Right lobe of liver (tissue), 6 donors: ENCODE measurements at places on chromosomes 2 and 18. TPM values are rescaled to one million over a fixed set of nuclear protein-coding genes. Genes with fewer than 3 reads are reported as not detected.
A peak's percentile ranks its signal among the peaks of the same experiment; 100 is the strongest.

DNA sequence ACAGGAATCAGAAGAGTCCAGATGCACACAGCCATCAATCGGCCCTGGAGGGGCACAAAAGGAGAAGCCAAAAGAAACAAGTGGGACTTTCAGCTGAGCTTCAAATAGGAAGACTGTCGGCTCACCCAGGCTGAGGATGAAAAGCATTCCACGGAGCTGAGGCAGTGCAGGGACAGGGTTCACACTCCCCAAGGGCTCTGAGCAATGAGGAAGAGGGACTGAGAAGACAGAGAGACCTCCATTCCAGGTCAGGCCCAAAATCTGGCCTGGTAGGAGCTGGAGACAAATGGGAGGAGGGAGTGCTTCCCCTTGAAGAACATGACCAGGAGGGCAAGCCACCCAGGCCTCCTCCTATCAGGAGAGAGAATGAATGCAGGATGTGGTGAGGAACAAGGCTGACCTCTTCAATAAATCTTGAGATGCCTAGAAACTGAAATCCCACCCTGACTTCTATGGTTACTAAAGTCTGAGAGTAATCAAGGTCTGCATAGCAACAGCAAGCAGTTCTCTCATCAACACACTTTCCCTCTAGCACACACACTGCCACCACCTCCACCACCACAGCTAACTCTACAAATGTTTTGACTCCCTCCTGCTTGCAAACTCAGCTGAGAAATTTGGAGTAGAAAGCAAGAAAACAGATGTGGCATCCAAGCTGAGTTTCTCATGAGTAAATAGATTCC is 434.4 kb downstream of the TNS1 start:
- H3K27ac ChIP-seq = no peak overlapping the region
- H3K36me3 ChIP-seq = no peaks in the 10 kb centered on the region
- no peaks in the 10 kb centered on the region for H3K4me1 ChIP-seq
- no peaks in the 10 kb centered on the region for H3K27me3 ChIP-seq
- no peak overlapping the region for H3K4me3 ChIP-seq
- DNase-seq = no peak

GRCh38 chr2:148930046-148930775 is 55.2 kb downstream of the KIF5C start:
- H3K27me3 ChIP-seq = no peaks in the 10 kb centered on the region
- no peak overlapping the region for H3K4me3 ChIP-seq
- H3K4me1 ChIP-seq = no peaks in the 10 kb centered on the region

- no peak overlapping the region for H3K4me3 ChIP-seq
- DNase-seq = no peak
- H3K27ac ChIP-seq = peak overlapping the region; percentile 11
- H3K4me1 ChIP-seq = no peaks in the 10 kb centered on the region
Measured at GRCh38 chr18:23143016-23143814, 7.9 kb downstream of the CABLES1 start.

DNA sequence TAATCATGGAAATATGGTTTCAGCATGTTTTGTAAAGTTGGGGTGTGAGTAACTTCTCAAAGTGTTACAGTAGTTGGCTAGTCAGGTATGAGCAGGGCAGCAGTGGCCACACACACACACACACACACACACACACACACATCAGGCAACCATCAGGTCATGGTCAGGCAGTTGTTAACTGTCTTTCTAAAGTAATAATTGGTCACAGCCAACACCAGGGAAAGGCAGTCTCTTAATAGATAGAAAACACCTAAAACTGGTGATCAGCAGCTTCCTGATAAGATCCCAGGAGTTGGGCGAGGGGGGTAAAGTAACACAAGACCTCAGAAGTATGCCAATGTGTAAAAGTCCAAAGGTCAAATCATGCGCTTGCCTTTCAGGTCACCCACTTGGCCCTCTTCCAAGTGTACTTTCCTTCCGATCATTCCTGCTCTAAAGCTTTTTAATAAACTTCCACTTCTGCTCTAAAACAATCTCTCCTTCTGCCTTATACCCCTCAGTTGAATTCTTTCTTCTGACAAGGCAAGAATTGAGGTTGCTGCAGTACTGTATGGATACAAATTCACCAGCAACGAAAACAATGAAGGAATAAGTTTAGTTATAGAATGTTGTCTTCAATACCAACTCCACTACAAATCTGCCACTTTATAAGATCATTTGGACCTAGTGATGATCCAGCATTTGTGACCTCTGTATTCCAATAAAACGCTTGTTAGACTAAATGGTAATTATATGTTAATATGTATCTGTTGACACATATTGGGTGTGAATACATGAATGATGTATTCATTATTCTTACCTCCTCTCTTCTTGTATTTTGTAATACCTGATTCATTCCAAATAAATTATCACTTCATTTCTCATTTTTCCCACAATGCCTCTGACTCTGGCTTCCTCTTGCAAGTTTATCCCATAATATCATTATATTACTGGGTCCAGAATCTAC is 254.3 kb downstream of the METTL4 start:
- no peaks in the 10 kb centered on the region for H3K36me3 ChIP-seq
- H3K27me3 ChIP-seq = no peaks in the 10 kb centered on the region
- H3K4me3 ChIP-seq = no peak overlapping the region
- H3K27ac ChIP-seq = no peak overlapping the region
- DNase-seq = no peak

DNA sequence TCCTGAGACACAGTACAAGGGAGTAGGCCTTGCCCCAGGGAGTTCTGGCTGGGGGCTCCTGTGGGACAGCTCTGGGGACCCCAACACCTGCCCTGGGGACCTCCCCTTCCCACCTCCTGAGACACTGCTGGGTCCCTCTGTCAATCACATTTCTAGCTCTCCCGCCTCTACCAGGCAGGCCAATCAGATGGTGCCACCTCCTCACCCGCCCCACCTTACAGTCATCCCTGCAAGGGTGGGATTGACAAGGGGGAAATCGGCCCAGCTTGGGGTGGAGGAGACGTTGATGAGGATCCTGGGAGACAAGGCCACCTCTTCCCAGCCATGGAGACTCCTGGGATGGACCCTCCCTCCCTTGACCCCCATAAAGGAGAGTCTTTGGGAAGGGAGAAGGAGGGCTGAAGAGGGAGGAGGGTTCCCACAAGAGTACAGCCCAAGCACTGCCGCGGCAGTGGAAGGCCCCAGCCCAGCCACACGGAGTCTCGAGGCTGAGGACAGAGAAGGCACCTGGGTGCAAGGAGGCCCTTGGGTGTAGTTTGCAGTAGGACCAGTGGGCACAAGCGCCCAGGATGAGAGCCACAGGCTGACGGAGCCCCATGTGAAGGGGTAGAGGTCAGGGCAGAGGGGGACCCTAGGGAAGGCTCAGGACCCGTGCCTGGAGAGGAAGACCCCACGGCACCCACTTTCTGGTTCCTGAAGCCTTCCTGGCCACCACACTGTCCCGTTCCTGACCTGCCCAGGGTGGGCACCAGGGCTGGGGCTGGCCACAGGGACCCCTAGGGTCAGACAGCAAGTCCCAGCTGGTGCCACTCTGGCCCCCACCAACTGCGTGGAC is 109.9 kb upstream of the OTOS start:
- H3K27me3 ChIP-seq = no peaks in the 10 kb centered on the region
- DNase-seq = no peak
- no peaks in the 10 kb centered on the region for H3K36me3 ChIP-seq
- H3K4me3 ChIP-seq = no peak overlapping the region

GRCh38 chr2:44351088-44351487 is 10.2 kb downstream of the PREPL start:
- no peak overlapping the region for H3K4me3 ChIP-seq
- no peak overlapping the region for H3K27ac ChIP-seq
- H3K27me3 ChIP-seq = no peaks in the 10 kb centered on the region
- no peak for DNase-seq
- H3K4me1 ChIP-seq = no peaks in the 10 kb centered on the region
- no peaks in the 10 kb centered on the region for H3K36me3 ChIP-seq

GRCh38 chr2:219243291-219243761 is 1.9 kb downstream of the GLB1L start:
- H3K36me3 ChIP-seq = no peaks in the 10 kb centered on the region
- H3K4me3 ChIP-seq = no peak overlapping the region
- DNase-seq = no peak
- H3K4me1 ChIP-seq = peaks cover 2% of the 10 kb centered on the region

DNA sequence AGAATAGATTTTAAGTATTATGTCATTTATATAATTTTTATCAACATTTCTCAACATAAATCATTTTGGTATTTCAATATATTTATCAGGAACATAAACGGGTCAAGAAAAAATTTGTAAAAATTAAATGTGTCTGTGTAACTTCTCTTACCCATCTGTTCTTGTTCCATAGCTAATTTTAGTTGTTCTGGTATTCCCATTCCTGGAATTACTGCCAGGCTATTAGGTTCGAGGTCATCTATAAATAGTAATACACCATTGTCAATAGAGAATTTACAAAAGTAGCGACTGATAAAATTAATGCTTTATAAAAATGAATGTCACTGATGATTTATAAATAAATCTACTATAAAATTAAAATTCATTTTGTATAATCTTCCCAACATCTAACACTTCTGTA is 21.5 kb downstream of the SFT2D3 start:
- no peaks in the 10 kb centered on the region for H3K4me1 ChIP-seq
- H3K36me3 ChIP-seq = no peaks in the 10 kb centered on the region
- H3K4me3 ChIP-seq = no peak overlapping the region
- no peak overlapping the region for H3K27ac ChIP-seq
- no peaks in the 10 kb centered on the region for H3K27me3 ChIP-seq
- DNase-seq = no peak

- no peak for DNase-seq
- H3K27ac ChIP-seq = no peak overlapping the region
Measured at GRCh38 chr2:151200277-151200676, 61.4 kb downstream of the RBM43 start.

- no peaks in the 10 kb centered on the region for H3K36me3 ChIP-seq
- H3K27me3 ChIP-seq = no peaks in the 10 kb centered on the region
- H3K4me3 ChIP-seq = no peak overlapping the region
- no peaks in the 10 kb centered on the region for H3K4me1 ChIP-seq
- no peak overlapping the region for H3K27ac ChIP-seq
Measured at GRCh38 chr2:222451224-222451674, 26.9 kb downstream of the SGPP2 start.

DNA sequence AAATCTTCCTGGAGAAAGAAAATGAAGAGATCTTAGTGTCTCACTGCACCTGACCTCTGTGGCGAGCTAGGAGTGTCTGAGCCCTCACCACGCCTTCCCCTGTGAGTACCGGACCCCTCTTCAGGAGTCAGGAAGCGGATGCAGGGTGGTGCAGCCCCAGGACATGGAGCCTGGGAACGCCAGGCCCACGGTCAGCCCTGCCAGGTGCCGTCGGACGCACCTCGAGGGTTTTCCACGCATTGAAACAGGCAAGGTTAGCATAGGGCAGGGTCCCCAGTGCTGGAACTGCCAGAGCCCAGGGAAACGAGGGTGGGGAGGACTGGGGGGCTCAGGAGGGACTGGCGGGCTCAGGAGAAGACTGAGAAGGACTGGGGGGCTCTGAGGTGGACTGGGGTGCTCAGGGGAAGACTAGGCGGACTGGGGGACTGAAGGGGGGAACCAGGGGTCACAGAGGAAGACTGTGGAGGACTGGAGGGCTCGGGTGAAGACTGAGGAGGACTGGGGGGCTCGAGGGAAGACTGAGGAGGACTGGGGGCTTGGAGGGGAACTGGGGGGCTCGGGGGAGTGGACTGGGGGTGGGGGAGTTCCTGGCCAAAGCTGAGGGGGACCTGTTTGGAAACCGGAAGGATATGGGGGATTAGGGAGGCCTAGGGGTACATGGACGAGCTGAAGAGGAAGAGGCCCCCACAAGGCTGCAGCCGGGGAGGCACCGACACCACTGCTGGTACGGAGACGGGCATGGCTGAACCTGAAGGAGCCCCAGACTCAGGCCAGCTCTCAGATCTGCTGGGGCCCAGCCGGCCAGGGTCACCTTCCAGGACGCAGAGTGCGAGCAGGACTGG is 65.2 kb upstream of the SNTG2 start:
- no peak for DNase-seq
- no peaks in the 10 kb centered on the region for H3K4me1 ChIP-seq
- H3K27ac ChIP-seq = no peak overlapping the region
- no peaks in the 10 kb centered on the region for H3K27me3 ChIP-seq

DNA sequence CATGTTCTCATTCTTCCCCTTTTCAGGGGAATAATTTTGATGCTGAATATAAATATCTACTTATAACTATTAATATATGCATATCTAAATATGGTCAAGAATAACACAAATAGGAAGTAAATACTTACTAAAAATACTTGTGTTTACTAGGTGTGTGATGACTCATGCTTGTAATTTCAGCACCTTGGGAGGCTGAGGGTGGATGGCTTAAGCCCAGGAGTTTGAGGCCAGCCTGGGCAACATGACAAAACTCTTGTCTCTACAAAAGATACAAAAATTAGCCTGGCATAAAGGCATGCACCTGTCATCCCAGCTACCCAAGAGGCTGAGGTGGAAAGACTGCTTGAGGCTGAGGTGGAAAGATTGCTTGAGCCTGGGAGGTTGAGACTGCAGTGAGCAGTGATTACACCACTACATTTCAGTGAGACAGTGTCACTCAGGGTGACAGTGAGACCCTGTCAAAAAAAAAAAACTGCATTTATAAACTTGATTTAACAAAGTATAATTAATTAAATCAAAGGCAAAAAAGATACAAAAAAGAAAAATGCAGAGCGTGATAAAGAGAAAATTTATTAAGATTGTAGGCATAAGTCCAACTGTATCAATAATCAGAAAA is 703.1 kb upstream of the VRK2 start:
- H3K27me3 ChIP-seq = no peaks in the 10 kb centered on the region
- no peaks in the 10 kb centered on the region for H3K4me1 ChIP-seq
- no peak overlapping the region for H3K27ac ChIP-seq
- H3K4me3 ChIP-seq = no peak overlapping the region

DNA sequence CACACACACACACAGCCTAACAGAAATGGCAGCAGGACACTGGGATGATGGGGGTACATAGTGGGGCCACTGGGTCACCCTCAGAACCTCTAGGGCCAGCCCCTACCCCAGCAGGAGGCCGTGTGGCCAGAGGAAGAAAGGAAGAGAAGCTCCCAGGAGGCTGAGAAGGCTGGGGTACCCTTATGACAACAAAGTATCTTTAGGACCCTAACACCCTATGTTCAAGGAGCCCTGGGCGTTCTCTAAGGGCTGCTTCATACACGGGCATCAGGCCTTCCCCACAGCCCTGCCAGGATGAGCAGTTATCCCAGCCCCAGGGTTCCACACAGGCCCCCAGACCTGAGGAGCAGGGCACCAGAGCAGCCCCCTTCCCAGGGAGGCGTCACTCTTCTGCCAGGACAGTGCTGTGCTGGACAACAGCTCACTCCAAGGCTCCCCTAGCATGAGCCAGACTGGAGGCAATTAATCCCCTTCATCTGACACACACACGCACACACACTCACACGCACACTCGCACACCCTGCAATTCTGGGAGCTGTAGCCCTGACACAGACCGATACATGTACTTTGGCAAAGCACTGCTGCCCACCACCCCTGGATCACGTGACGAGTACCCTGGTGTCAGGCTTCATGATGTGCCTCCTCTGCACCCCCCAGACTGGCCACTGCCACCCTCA is 163.6 kb downstream of the TNS1 start:
- no peak overlapping the region for H3K4me3 ChIP-seq
- no peaks in the 10 kb centered on the region for H3K4me1 ChIP-seq
- DNase-seq = no peak

The TTR gene
- total RNA-seq = 2,952 TPM

The MEMO1 gene
- 23.0 TPM for total RNA-seq

The GULP1 gene
- total RNA-seq = 1.0 TPM

The AGXT gene
- total RNA-seq = 1,366 TPM

The CYS1 gene
- 0.26 TPM for total RNA-seq

The DSG1 gene
- 0.62 TPM for total RNA-seq

The COL4A3 gene
- 0.37 TPM for total RNA-seq

The PAX3 gene
- not detected for total RNA-seq

The ABCG5 gene
- 54.0 TPM for total RNA-seq

The CNDP1 gene
- total RNA-seq = 23.6 TPM

The AFF3 gene
- total RNA-seq = 7.3 TPM

The DSG4 gene
- not detected for total RNA-seq

The SULT1C2 gene
- 2.4 TPM for total RNA-seq

The EVA1A gene
- total RNA-seq = 103 TPM

The NYAP2 gene
- not detected for total RNA-seq
